ENCODE measurements at places on chromosomes 4 and X.
A peak's percentile ranks its signal among the peaks of the same experiment; 100 is the strongest.

DNA sequence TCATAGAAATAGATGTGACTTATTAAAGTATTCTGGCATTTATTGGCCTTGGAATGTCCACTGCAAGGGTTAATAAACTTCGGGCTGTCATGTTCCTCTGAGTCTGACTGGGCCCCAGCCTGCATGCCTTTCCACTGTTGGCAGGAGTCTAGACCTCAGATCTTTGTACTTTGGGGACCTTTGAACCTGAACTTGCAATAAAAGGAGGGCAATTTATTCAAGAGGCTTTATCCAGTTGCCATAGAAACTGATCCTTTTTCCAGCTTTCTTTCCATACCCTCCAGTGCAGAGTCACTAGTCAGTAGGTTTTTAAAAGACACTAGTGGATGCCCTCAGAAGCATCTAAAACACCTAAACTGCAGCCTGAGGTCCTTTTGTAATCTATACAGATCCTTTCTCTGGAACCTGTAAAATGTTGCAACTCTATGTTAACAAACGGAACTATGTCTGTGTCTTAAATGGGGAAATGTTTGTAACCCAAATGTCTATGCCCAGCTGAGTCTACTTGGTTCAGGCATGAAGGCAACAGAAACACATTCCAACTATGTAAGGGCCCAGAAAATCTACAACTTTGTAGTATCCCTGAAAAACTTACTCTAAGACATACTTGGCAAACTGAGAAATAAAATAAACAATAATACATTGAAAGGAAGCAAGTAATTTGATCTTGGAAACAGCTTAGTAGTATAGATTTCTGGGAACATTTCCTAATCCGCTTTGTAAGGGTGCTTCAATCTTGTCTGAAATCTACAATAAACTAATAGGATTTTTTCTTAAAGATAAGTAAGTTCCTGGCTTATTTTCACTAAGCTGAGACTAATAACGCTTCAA, 41.5 kb downstream of the SOWAHB start:
- no peak for DNase-seq

- no peak for DNase-seq
Observed at GRCh38 chr4:155515444-155516075, 138.8 kb upstream of the MAP9 start.

DNA sequence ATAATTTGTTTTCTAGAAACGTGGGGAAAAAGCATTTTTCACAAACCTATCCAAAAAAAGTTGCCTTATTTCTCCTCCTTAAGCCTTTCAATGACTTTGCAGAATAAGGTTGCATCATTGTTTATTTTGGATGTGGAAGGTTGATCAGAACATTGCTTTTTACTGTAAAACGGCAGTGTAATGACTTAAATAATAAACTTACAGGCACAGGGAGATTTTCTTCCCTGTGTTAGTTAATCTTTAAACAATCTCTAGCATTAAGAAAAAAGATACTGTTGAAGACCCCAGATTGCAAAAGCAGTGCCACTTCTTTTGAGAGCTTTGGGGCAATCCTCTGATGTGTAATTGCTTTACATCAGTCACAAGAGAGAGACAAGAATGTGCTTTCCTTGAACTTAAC, 153.4 kb downstream of the ARX start:
- DNase-seq = no peak

- no peak for DNase-seq
Observed at GRCh38 chrX:118621081-118621759, 106.2 kb upstream of the IL13RA1 start.

DNA sequence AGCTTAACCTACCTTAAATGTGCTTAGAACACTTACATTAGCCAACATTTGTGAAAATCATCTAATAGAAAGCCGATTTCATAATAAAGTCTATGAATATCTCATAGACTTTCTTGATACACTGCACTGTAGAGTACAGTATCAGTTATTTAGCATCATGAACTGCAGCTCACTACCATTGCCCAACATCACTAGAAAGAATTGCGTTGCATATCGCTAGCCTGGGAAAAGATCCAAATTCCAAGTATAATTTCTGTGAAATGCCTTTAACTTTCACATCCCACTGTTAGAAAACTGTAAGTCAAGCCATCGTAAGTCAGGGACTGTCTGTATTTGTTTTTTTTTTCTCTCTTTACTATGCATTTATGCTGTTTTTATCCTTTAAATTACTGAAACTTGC, 918.6 kb upstream of the PABPC4L start:
- no peak for DNase-seq

GRCh38 chrX:31294475-31294874, 222.6 kb upstream of the FTHL17 start:
- no peak for DNase-seq

DNA sequence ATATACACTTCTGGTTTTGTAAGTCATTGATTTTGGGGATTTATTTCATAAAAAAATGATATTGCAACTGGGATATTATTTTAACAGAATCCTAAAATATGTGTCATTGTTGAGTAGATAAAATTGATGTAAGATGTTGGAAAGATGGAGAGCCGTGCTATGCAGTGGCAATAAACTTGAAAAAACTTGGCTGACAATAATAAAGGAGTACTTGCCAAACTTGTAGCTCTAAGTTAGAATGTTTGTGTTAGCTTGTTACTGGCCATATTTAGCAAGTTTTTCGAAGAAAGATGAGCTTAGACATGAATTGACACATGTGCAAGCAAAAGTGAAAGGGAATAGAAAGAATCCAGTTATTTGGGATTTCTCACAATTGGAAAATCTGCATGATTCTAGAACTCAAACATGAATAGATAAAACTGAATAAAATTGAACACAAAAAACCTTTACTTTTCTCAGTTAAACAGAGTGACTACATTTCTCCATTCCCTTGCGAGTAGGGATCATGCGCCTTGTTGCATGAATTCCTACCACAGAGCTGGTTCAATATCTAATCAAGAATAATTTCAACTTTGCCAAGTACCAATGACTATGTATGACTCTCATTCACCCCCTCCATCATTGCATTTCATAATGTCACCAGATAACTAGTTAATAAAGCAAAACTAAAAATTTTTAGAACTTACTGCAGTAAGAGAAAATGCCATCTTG, 327.8 kb downstream of the CAMK2D start:
- DNase-seq = no peak

- DNase-seq = peak; percentile 66
Observed at GRCh38 chr4:1122505-1122904, 9.1 kb upstream of the RNF212 start.

All from hematopoietic multipotent progenitor cell treated with erythropoietin and hydrocortisone succinate and interleukin-3 and kit ligand, for 15 days (in vitro differentiated cells).